Panc1 (cell line): ENCODE measurements at places on chromosomes 13 and 19. TPM values are rescaled to one million over a fixed set of nuclear protein-coding genes. Genes with fewer than 3 reads are reported as not detected.
A peak's percentile ranks its signal among the peaks of the same experiment; 100 is the strongest.

The BST2 gene
- total RNA-seq, result 11.8 TPM

- H3K4me3 ChIP-seq, result no peak overlapping the region
- no peak for DNase-seq
- no peaks in the 10 kb centered on the region for H3K36me3 ChIP-seq
- no peaks in the 10 kb centered on the region for H3K4me1 ChIP-seq
- H3K27me3 ChIP-seq, result peaks cover 3% of the 10 kb centered on the region; the same call in 1 of the 2 replicates
Measured at GRCh38 chr13:101925731-101926130, 473.3 kb downstream of the ITGBL1 start.

DNA sequence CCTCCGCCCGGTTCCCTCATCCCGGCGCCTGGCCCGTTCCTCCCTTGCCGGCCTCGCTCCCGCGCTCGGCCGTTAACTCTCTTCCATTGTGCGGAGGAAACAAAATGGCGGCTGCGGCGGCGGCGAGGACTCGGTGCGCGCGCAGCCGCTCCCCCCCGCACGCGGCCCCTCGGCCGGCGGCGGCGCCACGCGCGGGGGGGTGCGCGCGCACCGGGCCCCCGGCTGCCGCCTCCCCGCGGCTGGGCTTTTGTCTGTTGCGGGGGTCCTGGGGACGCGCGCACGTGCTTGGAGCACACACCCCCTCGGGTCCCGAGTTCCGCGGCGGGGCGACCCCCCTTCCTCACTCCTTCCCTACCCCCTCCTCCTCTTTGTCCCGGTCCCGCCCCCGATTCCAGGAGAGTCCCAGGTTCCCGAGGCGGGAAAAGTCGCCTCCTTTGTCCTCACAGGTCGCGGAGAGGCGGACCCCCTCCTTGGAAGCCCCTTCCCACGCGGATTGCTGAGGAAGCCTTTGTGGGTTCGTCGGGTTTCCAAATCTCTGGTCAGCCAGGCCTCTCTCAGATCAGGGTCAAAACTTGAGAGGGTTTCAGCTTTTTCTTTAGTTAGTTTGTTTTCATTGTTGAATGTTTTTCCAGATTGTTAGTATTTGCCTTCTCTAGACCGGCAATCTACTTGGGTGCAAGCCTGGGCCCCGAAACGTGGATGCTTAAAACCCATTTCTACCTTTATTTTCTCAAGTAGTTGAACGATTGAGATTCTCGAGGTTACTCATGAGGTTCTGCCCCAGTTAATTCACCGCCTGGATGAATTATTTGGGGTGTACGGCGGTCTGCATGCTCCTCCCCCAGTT is 687 bp downstream of the ILF3 start:
- peaks cover 11% of the 10 kb centered on the region for H3K4me1 ChIP-seq
- peak overlapping the region; percentile 95 for H3K4me3 ChIP-seq
- H3K27me3 ChIP-seq, result no peaks in the 10 kb centered on the region
- H3K36me3 ChIP-seq, result peaks cover 7% of the 10 kb centered on the region
- no peak for DNase-seq

- peaks cover 3% of the 10 kb centered on the region for H3K4me1 ChIP-seq
- no peaks in the 10 kb centered on the region for H3K27me3 ChIP-seq
- no peak overlapping the region for H3K27ac ChIP-seq
- no peak overlapping the region for H3K4me3 ChIP-seq
- peaks cover 4% of the 10 kb centered on the region; the same call in 1 of the 2 replicates for H3K36me3 ChIP-seq
Measured at GRCh38 chr19:16566161-16566560, 6.1 kb downstream of the SLC35E1 start.

- no peaks in the 10 kb centered on the region for H3K4me1 ChIP-seq
- no peak overlapping the region for H3K27ac ChIP-seq
- H3K4me3 ChIP-seq, result no peak overlapping the region
- no peak for DNase-seq
- H3K27me3 ChIP-seq, result no peaks in the 10 kb centered on the region
Measured at GRCh38 chr19:1516395-1516753, 3.6 kb upstream of the ADAMTSL5 start.

DNA sequence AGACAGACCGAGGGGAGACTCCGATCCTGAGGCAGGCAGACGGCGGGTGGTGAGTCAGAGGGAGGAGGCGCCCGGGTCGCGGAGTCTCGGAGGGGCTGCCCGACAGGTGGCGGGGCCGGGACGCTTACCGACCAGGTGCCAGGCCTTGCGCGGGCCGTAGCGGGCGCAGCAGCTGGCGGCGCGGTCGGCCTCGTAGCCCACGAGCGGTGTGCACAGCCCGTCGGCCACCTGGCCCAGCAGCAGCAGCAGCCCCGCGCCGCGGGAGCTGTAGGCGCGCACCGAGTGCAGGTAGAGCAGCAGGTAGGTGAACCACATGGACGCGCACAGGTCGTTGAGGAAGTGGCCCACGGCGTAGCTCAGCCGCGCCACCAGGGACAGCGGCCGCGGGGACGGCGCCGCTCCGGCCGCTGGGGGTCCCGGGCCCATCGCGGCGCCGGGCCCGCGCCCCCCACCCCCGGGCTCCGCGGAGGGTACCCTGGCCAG is 367 bp downstream of the MFSD12 start:
- H3K27ac ChIP-seq, result peak overlapping the region; percentile 65
- H3K4me1 ChIP-seq, result peaks cover 11% of the 10 kb centered on the region
- no peaks in the 10 kb centered on the region for H3K27me3 ChIP-seq
- no peak for DNase-seq
- peak overlapping the region; percentile 62 for H3K4me3 ChIP-seq

The XPO4 gene
- total RNA-seq, result 16.2 TPM

DNA sequence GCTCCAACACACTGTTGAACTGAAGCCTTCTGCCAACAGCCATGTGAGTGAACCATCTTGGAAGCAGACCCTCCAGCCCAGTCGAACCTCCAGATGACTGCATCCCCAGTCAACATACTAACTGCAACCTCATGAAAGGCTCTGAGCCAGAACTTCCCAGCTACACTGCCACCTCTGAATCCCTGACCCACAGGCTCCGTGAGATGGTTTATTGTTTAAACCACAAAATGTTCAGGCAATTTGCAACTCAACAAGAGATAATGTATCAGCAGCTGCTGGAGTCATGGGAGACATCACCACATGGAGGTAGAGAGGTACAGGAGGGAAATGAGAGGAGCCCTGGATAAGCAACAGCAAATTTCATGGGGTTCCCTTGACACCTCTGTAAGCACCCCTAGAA is 266.4 kb upstream of the NBEA start:
- no peak overlapping the region for H3K4me3 ChIP-seq
- no peaks in the 10 kb centered on the region for H3K36me3 ChIP-seq
- no peak for DNase-seq
- no peaks in the 10 kb centered on the region for H3K4me1 ChIP-seq

DNA sequence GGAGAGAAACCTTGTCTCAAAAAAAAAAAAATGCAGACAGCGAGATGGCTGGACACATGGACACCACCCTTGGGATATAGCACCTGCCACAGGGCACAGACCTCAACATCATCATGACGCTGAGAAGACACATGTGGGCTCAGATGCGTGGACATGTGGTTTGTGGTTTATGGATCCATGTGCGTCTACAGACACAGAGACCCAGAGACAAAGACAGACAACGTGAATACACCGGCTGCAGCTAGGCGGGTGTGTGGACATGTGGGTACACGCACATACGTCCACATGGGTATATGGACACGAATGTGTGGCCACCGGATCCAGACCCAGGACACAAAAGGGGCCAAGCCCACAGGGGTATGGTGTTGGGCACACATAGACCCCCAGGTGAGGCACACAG is 1.3 kb downstream of the TNFSF14 start:
- H3K27me3 ChIP-seq, result no peaks in the 10 kb centered on the region
- DNase-seq, result no peak
- H3K4me3 ChIP-seq, result no peak overlapping the region
- H3K36me3 ChIP-seq, result no peaks in the 10 kb centered on the region
- H3K27ac ChIP-seq, result no peak overlapping the region
- H3K4me1 ChIP-seq, result no peaks in the 10 kb centered on the region

DNA sequence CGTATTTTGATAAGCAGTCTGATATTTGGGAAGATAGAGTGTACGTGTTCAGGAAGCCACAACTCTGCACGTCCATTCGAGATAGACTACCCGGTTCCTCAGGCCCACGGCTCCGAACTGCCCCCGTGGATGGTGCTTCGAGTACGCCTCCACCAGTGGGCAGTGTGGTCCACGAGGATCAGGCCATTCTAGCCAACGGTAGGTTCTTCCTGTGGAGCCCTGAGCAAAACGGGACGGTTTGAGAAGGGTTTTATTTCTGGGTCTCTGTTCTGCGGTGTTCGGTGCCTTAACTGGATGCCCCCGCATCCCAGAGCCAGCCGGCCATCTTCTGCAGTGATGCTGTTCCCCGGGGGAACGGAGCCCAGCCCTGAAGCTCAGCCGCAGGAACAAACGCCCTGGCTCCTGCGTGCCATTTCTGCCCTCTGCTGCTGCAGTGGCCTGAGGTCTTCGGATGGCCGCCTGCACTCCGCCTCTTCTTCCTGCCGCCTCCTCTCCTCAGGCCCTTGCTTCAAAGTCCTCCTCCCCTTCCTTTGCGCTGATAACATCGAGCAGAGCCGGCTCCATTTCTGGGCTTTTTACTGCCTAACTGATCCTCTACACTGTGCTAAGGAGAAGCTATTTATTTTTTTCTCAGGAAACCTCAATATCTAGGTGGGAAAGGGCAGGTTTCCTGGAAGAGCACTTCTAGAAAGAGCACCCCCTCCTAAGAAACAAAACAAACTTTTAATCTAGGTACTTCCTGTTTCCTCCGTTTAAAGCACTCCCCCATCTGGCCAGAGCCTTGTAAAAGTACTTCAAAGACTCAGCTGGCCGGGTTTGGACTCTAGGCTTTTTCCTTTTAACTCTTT is 36.2 kb upstream of the SLC46A3 start:
- H3K27me3 ChIP-seq, result no peaks in the 10 kb centered on the region
- H3K4me1 ChIP-seq, result peaks cover 10% of the 10 kb centered on the region
- no peak overlapping the region for H3K4me3 ChIP-seq
- DNase-seq, result no peak
- peak overlapping the region; percentile 85 for H3K27ac ChIP-seq
- H3K36me3 ChIP-seq, result no peaks in the 10 kb centered on the region

The WDR88 gene
- 0.31 TPM for total RNA-seq

The SERPINE3 gene
- not detected for total RNA-seq

DNA sequence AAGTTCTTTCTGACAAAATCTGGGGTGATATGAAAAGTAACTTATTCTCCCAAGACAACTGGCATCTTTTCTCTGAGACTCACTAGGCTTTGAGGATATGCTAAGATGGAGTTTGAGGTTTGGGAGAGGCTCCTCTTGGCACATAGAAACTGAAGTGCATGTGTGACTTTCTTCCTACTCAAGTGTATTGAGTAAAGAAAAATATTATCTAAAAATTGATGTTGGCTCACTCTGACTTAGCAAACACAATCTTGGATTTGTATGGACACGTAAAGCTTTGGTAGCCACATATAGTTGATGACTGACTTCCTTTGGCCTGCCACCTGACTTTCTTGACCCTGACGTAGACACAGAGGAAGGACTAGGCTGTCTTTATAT is 71.1 kb upstream of the KLF12 start:
- H3K4me3 ChIP-seq, result no peak overlapping the region
- no peaks in the 10 kb centered on the region for H3K27me3 ChIP-seq
- no peaks in the 10 kb centered on the region for H3K36me3 ChIP-seq
- no peaks in the 10 kb centered on the region for H3K4me1 ChIP-seq
- no peak overlapping the region for H3K27ac ChIP-seq
- DNase-seq, result no peak

The PPP1R12C gene
- 158 TPM for total RNA-seq

DNA sequence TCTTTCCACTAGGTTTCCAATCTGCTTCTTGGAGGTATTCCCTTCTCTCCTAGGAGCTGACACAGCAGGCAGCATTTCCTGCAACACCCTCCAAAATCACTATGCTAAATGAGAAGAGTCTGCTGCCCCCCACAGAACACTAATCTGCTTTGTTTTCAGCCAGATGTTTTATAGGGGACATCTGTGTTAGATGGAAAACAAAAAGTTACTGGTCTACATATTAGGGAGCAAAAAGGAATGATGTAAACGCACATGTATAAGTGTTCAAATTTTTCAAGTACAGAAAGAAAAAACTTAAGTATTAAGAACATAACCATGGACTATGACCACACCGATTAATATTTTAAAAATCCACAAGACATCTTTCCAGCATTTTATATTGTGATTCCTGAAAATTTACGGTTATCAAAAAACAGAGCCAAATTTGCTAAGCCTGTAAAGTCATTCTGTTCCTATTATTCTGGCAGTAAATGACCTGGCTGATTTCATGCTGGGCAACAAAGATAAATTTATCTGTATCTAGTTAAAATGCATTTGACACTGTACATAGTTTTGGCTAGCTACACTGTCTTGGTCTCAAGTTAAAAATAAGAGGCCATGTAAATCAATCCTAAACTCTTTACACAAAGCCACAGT is 63.3 kb downstream of the DCLK1 start:
- no peaks in the 10 kb centered on the region for H3K27me3 ChIP-seq
- H3K4me3 ChIP-seq, result no peak overlapping the region
- no peak overlapping the region for H3K27ac ChIP-seq
- no peaks in the 10 kb centered on the region for H3K4me1 ChIP-seq
- H3K36me3 ChIP-seq, result no peaks in the 10 kb centered on the region

- H3K4me3 ChIP-seq, result no peak overlapping the region
- no peak overlapping the region; the same call in 1 of the 2 replicates for H3K27ac ChIP-seq
- no peaks in the 10 kb centered on the region for H3K27me3 ChIP-seq
- peaks cover 8% of the 10 kb centered on the region; the same call in 1 of the 2 replicates for H3K36me3 ChIP-seq
Measured at GRCh38 chr19:8451885-8452284, 7.1 kb downstream of the HNRNPM start.

- no peaks in the 10 kb centered on the region for H3K4me1 ChIP-seq
- no peak for DNase-seq
- no peaks in the 10 kb centered on the region for H3K36me3 ChIP-seq
- H3K27ac ChIP-seq, result no peak overlapping the region
- H3K4me3 ChIP-seq, result no peak overlapping the region
Measured at GRCh38 chr19:33204136-33204973, 10.2 kb downstream of the LRP3 start.

GRCh38 chr19:10644260-10645007 is 9.7 kb upstream of the ILF3 start:
- no peaks in the 10 kb centered on the region for H3K36me3 ChIP-seq
- H3K27ac ChIP-seq, result no peak overlapping the region
- H3K4me3 ChIP-seq, result no peak overlapping the region
- peak; percentile 27 for DNase-seq
- H3K27me3 ChIP-seq, result no peaks in the 10 kb centered on the region

DNA sequence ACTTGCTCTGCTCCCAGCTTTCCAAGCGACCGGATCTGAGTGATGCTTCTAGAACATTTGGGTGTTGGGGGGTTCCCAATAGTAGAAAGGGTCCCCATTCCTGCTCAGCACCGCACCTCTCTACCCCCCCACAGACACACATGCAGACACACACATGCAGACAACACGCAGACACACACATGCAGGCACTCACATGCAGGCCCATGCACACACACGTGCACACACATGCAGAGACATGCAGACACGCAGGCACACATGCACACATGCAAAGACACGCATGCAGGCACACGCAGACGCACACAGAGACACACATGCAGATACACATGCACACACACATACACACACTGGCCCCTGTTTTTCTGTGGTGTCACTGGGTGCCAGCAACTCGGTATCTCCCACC is 23.8 kb downstream of the ONECUT3 start:
- H3K27me3 ChIP-seq, result no peaks in the 10 kb centered on the region
- H3K36me3 ChIP-seq, result no peaks in the 10 kb centered on the region; the same call in 1 of the 2 replicates
- H3K4me1 ChIP-seq, result peaks cover 30% of the 10 kb centered on the region
